ENCODE measurements at places on chromosomes 3 and 15.

DNA sequence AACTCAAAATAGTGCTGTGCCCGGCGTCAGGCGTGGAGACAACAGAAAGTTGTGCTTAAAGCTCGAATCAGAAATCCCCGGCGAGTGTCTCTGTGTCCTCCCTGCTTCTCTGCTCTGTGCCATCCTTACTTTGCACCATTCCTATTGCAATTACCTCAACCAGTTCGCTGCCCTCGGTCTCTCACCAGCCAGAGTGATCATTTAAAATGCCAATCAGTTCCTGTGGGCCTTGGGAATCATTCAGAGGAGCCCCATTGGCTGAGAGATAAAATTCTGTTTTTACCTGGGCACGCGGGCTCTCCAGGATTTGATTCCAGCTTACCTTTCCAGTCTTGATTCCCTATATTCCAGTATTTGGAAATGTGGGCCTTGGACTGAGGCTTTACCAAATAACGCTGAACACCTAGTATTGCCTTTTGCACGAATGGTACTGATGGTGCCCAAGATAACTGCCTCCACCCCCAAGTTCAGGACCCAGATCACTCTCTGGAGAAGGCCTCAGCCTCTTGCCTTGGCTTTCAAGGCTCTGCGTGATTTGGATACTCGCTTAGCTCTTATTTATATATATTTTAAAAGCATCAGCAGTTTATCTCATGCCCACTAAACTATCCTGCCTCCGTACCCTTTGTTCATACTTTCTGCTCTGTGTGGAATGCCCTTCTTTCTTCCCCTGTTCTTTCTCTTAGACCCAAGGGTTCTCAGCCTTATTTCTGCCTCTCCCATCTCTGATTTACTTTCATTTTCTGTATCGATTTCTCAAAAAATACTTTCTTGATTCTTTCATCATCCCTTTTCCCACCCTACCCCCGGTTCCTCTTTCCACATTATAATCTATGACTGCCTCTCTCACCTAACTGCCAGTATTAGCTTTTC lies 863 bp downstream of the PSMA4 start:
- DNase-seq: no peak

DNA sequence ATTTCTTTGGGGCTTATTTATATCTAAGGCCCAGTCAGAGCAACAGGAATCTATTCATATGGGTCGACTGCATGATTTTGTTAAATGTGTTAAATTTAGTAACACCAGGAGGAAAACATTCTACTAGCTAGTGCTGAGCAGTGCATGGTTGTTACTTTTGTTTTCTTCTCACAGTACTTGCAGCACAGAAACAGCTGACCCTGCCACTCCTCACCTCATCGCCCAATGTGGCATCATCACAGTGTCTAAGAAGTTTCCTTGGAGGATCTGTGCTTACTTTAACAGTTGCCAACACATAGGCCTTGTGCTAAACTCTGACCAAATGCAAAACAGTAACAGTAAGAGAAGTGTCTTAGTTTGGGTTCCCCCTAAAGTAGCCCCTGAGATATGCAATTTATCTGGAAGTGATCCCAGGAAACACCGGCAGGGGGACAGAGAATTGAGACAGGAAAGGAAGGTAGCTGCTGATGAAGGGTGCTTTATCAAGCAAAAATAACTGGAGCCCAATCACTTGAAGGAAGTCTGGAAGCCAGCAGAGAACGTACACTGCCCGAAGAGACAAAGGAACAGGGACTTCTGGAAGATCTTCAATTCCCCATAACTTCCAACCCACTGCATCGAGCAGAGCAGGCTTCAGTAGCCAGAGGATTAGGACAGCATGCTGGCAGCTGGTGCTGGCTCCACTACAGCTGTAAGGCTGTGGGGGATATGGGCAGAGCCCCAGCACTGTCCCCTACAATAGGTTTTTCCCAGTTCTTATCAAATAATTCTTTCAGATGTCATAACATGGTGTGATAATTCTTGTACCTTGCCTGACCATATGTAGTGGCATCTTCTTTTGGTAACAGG lies 36.0 kb upstream of the ULK4 start:
- DNase-seq: no peak

DNA sequence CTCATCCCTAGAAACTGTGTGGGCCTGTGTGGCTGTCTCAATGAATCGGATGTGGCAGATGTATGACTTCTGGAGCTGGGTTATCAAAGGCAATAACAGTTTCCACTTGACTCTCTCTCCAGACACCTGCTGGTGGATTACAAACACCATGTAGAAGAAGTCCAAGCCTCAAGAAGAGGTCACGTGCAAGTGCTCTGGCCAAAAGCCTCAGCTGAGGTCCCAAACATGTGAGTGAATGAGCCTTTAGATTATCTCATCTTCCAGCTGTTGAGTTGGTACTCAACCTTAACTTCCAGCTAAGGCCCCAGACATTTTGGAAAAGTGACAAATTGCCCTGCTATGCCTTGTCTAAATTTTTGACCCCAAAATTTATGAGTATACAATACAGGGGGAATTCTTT lies 42.7 kb upstream of the IL12A start:
- no peak for DNase-seq

DNA sequence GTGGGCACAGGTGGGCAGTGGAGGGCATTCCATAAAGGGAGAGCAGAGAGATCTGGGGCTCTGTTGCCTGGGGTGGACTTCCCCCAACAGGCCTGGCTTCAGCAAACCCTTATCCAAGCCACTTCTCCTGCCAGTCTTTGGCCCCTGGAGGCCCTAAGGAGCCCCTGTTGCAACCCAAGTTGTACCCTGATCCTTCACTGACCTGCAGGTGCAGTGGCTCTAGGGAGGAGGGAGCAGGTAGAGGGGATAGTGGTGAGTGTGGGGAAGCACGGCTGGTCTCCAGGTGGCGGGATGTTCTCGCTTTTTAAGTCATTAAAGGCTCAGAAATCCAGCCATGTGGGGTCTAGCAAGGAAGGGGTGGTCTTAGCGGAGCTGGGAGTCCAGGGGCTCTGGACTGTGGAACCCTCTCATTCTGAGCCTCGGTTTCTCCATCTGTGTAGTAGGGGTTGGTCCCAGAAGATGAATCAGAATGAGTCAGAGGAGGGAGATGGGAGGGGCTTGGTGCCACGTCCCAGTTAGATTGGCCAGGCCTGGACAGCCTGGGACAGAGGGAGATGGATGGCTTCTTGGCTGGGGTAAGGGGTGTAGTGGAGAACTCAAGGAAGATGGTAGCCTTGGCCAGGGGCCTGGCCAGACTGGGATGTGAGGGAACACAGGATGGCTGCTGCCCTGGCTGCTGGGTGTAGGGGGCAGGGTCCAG lies 2.6 kb downstream of the ZBTB47 start:
- peak; percentile 50 for DNase-seq

DNA sequence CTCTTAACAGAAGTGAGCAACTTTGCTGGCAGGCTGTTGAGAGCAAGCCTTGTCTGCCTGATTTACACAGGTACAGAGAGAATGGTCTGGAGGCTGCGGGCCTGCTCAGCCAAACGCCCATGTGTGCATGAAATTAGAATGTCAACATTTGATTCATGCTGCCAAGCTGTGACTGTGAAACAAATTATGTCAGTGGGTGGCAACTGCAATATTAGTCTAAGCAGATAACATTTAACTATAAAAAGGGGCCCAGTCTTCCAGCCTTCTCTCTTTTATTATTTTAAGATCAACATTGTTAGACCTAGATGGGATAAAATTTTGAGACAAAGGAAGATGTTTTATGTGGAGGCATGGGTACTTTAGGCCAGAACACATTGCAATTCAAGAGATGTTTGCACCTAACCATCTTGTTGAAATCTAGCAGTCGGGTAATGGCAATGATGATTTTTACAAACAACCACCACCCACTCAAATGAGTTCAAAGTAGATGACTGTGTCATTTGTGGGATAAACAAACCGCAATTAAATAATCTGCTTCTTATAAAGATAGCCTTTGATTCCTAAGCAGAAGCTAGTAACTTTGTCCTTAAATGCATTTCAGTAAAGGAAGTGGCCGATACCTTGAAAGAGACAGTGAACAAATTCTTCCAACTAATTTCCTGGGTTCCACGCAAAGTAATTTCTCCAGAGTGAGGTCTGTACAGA lies 70.2 kb downstream of the FOXB1 start:
- no peak for DNase-seq
